Activated B cell treated with CpG ODN at 0.5 μM for 24 hours (primary cell): ENCODE measurements at places on chromosomes 12 and 14.

DNA sequence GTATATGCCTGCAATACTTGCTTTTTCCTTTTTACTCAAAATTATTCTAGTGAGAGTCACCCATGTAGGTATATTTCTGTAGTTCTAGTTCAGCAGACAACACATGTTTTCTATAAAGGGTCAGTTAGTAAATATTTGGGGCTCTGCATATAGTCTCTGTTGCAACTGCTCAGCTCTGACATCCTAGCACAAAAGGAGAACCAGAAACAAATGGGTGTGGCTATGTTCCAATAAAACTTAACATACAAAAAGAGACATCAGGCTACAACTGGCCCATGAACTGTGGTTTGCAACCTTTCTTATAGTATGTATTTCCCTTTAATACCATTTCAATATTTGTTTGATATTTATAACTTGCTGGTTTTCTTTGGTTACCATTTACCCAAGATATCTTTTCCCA, 11.9 kb downstream of the NT5DC3 start:
- DNase-seq = no peak

GRCh38 chr14:84090837-84091236, 1439.1 kb upstream of the FLRT2 start:
- no peak for DNase-seq

GRCh38 chr14:95497561-95498011, 18.9 kb downstream of the SYNE3 start:
- no peak for DNase-seq

DNA sequence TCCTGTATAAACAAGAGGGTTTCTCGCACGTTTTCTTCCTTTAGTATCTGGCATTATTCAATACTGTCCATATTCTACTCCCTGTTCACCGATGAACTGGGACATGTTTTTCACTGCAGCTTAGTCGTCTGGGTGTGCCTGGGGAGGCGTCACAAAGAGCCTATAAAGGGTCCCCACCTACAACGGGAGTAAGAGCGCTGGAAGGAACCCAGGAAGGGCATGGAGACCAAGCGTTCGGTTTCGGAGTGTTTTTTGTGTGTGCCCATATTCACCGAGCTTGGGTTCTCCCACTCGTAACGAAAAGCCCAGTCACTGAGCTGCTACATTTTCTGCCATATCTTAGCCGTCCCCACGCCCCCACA, 592 bp upstream of the USP15 start:
- no peak for DNase-seq

DNA sequence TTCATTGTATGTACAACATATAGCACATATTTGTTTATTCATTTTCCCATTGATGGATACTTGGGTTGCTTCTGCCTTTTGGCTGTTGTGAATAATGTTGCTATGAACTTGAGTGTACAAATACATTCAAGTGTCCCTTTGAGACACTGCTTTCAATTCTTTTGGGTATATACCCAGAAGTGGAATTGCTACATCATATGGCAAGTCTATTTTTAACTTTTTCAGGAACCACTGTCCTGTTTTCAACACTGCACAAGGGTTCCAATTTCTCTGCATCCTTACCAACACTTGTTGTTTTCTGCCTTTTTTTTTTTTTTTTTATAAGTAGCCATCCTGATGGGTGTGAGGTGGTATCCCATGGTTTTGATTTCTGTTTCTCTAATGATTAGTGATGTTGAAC, 15.9 kb downstream of the RBMS2 start:
- DNase-seq = no peak

DNA sequence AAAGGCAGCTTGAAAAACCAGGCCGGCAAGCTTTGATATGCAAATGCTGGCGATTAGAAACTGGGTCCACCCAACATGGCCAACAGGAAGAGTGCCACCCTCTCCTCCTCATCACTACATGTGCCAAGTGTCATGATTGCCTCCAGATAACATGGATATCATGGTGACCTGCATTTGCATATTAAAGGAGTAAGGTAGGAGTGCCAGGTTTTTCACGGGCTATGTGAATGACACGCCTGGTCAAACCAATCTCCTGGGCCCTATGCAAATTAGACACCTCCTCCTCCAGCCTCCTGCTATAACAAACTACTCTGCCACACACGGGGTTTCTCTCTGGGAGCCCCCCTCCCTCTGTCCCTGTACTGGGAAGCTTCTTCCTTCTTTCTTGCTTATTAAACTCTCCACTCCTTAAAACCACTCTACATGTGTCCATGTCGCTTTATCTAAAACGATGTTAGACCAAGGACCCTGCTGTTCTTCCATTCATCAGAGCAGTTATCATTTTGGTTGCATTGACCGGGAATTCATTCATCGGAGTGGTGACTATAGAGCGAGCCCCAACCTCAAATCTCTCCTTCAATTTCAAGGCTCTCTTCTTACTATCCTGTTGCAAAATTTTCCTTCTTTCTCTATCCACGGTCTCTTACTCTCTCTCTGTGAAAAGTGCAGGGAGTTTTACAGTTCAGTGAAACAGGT, 27.5 kb downstream of the APOBEC1 start:
- no peak for DNase-seq

- DNase-seq = no peak
Observed at GRCh38 chr12:50087995-50088394, 2.9 kb downstream of the SMARCD1 start.

- DNase-seq = no peak
Observed at GRCh38 chr14:68041876-68042354, 222.3 kb downstream of the RAD51B start.

DNA sequence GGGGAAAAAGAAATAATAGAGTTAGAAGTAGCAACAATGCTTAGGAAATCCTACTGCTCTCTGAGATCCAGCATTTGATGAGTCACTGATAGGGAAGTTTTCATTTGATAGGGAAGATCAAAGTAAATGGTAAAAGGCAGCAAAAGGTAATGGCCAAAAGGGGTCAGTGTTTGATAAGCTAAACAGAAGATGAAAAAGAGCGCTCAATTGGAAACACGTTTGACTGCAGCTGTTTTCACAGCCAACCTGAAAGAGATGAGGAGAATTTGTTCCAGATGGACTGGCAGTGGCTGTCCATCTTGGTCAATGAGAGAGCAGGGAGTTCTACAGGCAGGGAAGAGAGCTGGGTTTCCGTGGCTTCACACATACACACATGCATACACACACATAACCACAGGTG, 264.2 kb downstream of the TMEM132C start:
- no peak for DNase-seq

DNA sequence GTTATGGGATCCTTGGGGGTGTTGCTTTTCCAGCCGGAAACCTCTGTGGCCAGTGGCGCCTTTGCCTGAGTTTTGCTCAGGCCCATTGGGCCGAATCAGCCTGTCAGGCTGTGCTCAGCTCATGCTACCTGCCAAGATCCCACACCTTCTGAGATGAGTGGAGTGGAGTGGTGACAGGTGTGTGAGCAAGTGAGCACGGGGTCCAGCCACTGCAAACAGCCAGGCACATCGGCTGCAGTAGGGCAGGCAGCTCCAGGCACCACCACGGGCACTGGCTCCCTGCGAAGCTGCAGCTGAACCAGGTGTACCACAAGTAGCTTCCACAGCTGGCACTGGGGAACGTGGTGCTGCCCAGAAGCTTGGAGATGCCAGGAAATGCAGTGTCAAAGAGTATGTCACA, 21.1 kb upstream of the WDR89 start:
- no peak for DNase-seq

- no peak for DNase-seq
Observed at GRCh38 chr12:51702587-51702986, 111.6 kb downstream of the SCN8A start.

GRCh38 chr14:21498540-21499526, 12.3 kb downstream of the METTL3 start:
- DNase-seq = no peak

- peak; percentile 25 for DNase-seq
Observed at GRCh38 chr12:6277982-6278438, 32.5 kb upstream of the PLEKHG6 start.

DNA sequence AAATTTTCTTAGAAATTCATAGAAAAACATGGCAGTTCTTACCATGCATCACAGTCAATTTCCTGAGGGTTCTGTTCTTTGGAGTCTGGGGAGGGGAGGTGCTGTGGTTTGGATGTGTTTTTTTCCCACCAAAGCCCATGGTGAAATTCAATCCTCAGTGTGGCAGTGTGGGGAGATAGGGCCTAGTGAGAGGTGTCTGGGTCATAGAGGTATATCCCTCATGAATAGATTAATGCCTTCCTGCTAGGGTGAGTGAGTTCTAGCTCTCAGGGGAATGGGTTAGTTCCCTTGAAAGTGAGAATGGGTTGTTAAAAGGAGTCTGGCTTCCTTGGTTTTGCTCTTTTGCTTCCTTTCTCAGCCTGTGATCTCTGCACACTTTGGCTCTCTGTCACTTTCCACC, 277.8 kb downstream of the APAF1 start:
- DNase-seq = no peak

DNA sequence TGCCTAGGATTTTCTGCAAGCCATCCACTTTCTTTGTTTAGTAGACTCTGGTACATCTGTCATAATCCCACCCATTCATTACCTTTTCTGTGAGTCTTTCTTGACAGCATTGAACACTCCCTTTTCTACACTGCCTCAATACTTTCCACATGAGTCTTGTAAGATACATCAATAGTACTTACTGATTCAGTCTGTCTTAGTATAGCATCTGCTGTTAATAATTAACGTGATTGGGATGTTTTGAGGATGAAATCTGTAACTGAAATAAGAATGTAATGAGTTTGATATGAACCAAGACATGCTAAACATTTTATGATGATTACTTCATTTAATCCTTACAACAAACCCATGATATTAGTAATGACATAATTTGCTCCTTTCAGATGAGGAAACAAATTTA, 196.2 kb upstream of the FOXG1 start:
- DNase-seq = no peak

DNA sequence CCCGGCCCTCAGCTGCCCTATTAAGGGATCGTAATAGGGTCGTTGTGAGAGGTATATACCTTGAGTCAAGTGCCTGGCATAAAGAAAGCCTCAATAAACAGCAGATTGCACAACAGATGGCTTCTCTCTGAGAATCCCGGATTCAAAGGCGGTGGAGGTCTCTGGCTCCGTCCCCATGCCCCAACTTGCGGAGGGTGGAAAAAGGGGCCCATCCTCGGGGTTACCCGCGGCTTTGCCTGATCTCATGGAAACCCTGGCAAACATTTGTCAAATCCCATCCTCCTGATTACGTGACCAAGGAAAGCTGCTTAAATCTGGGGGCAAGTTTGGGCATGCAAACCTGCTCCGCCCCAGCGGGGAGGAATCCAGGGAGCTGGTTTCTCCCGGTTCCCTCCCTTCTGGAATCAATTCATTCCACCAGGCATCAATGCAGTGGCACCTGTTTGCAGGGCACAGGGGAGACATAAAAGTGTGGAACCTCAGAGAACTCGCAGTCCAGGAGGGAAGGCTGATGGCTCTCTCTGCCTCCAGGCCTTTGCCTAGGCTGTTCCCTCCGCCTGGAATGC, 12.3 kb downstream of the TRPV4 start:
- DNase-seq = no peak

DNA sequence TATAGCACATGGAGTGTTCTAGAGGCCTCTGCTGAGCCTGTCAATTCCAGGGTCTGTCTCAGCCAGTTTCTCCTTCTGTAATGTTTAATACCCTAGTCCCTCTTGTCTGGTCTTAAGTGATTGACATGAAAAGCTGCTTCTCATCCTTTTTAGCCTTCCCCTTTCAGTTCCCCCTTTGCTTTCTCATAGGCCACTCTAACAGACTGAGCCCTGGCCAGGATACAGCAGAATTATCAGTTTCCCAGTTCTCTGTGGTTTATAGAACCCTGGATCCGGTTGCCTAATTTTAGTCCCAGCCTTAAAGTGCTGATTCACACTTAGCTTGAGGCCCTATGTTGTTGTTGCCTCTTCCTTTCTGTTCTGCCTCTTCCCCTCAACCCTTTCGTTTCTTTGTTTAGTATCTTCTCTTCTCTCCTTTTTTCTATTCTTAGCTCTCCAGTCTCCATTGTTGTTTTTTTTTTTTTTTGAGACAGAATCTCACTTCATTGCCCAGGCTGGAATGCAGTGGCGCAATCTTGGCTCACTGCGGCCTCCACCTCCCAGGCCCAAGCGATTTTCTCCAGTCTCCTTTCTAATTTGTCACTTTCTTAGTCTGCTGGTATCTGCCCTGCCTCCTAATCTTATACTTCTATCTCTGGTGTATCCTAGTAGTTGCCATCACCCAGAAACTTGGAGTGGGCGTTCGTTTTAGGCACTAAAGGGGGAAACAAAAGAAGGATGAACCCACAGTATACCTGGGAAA, 2.9 kb upstream of the BIN2 start:
- DNase-seq = no peak

DNA sequence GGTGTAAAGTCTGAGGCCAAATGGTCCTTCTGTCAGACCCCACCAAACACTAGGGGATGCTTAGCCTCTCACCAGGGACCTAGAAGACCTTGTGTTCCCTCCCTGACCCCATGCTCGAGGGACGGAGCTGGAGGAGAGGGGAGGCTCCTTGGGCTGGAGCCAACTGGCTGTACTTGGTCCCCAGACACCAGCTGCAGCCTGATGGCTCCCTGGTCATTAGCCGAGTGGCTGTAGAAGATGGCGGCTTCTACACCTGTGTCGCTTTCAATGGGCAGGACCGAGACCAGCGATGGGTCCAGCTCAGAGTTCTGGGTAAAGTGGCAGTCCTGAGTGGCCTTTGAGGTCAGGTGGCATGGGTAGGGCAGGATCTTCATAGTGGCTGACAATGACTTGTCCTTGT, 29.0 kb downstream of the PAPLN start:
- no peak for DNase-seq
